ENCODE measurements at places on chromosomes 7 and 10.

- DNase-seq: peak; percentile 74
Measured at GRCh38 chr7:20797462-20798080, 10.9 kb upstream of the SP8 start.

GRCh38 chr7:157461573-157462418 is 125.0 kb downstream of the DNAJB6 start:
- DNase-seq: no peak

DNA sequence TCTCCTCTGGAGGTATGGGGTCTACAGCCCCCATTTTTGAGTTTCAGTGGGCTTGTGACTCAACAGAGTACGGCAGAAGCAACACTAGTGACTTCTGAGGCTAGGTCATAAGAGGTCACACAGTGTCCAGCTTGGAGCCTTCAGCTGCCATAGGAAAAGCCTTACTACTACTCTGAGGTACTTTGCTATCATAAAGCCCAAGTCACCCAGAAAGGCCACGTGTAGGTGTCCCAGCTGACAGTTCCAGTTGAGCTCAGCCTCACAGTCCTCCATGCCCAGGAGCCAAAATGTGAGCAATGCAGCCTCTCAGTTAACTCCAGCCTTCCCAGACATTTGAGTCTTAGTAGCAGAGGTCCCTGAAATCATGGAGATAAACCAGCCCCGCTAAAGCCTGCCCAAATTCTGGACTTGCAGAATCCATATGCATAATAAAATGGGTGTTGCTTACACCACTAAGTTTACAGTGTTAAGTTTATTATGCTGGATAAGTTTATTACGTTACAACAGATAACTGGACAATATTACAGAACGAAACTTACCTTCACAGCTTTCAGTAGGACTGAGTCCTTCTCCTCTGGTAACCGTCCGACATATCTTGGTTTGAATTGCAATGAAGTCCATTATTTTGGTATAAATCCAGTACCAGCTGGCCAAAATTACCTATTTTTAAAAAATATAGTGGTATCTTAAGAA is 181.1 kb downstream of the AVL9 start:
- no peak for DNase-seq

DNA sequence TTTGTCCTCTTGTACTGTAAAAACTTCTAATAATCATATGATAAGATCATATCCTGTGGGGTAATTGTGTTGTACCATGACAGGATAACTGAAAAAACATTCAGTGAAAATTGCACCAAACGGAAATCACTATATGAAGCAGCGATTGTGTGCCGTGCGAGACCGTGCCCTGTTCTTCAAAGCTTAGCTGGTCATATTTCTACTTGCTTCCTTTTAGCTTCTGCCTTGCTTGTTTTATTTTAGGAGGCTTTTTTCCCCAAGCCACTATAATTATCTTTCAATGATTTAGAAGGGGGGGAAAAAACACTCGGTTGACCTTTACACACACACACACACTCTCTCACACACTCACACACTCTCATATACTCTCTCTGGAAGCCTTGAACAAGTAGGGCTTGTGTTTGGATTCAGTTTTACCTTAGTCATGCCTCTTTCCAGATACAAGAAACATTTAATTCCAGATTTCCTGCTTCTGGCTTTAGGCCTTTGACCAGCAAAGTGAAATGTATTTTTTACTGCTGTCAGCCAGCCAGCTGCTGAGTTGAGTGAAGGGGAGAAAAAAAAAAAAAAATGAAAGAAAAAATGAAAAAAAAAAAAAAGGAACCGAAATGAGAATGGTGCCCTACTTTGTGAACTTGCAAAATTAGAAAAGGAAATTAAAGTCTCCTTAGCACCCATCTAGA is 181.4 kb downstream of the ARID5B start:
- DNase-seq: peak; percentile 40

GRCh38 chr7:95927756-95928155 is 155.4 kb downstream of the DYNC1I1 start:
- no peak for DNase-seq

DNA sequence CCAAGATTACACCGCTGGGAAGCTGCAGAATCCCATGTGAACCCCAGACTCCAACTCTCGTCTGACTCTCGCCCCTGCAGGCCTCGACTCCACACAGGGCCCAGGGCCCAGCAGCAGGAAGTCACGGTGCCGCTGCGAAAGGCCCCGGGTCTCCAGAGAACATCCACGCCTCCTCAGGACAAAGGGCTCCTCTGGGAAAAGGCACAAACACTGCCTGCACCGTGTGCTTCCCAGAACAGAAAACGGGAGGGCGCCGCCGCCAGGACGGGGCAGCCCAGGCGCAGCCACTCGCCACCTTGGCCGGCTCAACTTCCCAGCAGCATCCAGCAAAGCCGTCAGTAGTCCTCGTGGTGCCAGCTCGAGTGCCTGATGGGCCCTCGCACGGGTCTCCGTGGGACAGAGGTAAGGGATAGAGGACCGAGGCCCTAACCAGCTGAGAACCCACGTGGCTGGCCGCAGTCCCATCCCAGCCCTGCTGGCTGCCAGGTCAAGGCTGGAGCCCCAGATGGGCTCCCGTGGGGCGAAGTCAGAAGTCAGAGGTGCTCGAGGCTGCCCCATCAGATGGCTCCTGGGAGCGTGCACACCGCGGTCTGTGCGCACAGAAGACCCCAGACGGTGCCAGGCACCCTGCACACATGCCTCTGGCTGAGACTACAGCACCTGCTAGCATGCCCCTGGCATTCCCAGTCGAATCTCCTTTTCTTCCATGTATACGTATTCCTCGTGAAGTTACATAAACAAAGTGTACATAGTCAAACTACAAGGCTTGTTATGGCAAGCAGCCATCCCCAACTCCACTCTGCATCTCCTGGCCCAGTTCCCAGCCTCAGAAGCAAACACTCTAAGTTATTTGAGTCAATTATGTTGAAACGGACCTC is 60.2 kb downstream of the MAD1L1 start:
- peak; percentile 97 for DNase-seq
